ENCODE measurements at places on chromosomes 2 and 18.

DNA sequence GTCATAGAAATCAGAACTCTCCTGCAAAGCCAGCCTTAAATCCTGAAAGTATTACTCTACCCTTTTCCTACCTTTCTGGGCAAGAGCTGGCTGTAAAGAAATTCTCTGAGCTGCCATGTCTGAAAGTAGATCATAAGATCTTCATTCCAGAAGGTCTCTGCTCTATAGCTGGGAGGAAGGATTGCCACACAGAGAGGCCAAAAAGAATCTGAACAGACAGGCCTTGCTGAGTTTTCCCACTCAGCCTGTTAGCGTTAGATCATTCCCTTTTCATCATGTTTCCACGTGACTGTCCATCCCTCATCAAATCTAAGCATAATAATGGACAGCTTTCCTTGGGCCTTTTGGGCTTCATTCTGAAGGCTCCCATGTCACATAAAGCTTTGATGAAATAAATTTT, 43.2 kb upstream of the FHL2 start:
- no peak for DNase-seq

GRCh38 chr2:199470361-199470671, 12.6 kb upstream of the SATB2 start:
- DNase-seq: no peak

- no peak for DNase-seq
Observed at GRCh38 chr2:4588606-4589005, 885.2 kb downstream of the DCDC2C start.

GRCh38 chr2:207502577-207503198, 27.1 kb upstream of the CREB1 start:
- no peak for DNase-seq

DNA sequence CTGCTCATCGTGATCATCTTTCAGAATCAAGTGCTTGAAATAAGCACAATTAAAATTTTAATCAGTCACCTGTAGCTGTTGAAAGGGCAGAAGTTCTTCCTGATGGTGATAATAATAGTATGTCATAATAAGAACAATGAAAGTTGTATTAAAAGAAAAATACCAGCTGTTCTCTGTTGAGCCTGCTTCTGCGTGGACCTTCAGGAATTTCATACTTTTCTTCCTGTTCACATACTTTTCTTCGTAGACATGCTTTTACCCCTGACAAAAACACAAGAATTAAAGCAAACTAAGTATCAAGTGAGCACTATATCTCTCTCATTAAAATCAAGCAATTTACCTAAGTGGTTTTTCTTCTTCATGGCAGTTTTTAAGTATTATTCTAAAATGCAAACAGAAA, 79.2 kb downstream of the BARD1 start:
- no peak for DNase-seq

- no peak for DNase-seq
Observed at GRCh38 chr18:68417826-68418225, 297.1 kb downstream of the TMX3 start.

GRCh38 chr2:230906471-230907230, 18.4 kb downstream of the GPR55 start:
- DNase-seq: no peak

DNA sequence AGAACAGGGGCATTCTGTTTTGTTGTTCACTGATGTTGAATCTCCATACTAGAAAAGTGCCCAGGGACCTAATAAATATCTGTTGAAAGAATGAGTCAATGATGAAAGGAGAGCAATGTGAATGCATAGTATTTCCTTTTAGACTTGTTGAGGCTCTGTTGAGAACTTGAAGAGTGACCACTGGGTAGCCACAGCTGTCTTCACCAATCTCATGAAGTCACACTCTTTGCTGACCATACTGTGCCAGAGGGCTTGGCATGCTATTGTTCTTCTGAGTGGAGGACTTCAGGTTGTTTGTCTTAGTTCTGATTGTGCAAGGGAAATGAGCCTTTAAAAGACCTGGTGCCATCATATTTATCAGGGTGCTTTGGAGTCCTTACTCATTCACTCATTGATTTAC, 41.6 kb upstream of the NT5C1B start:
- no peak for DNase-seq

- DNase-seq: no peak
Observed at GRCh38 chr2:15894481-15895144, 45.7 kb upstream of the MYCN start.

DNA sequence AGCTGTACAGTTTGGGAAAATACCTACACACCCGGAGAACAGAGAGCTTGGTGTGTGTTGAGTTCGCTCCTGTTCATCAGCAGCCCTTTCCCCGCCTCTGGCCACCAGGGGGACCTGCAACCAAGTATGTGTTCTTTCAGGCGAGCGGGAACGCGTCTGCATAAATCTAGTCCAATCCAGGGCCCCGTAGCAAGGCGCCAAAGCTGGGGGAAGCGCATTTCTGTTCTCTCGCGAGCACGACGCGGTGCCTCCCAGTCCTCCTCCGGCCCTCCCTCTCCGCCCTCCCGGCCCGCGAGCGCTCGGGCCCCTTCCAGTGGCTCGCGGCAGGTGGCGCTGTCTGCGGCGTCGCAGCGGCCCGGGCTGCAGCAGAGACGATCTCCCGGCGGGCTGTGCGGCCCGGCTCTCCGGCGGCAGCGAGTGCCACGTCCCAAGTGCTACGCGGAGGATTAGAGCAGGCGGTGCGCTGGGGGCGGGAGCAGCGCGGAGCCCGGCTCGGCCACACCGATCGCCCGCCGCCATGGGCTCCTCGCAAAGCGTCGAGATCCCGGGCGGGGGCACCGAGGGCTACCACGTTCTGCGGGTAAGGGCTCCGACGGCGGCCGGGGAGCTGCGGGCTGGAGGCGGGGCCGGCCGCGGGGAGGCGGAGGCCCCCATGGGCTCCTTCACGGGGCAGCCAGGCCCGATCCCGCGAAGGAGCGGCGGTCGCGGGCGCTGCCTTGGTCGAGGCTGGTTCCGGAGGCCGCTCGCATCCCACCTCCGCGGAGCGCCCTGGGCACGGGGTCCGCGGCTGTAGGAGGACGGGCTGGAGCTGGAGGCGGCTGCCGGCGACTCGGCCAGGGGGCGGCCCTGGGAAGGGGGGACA, at the start of gene GORASP2:
Gene GORASP2 (plus strand): TSS at position 430 of the 862 bp plus-strand sequence. CDS start 88 bp downstream, at position 518.
- peak; percentile 99 for DNase-seq

DNA sequence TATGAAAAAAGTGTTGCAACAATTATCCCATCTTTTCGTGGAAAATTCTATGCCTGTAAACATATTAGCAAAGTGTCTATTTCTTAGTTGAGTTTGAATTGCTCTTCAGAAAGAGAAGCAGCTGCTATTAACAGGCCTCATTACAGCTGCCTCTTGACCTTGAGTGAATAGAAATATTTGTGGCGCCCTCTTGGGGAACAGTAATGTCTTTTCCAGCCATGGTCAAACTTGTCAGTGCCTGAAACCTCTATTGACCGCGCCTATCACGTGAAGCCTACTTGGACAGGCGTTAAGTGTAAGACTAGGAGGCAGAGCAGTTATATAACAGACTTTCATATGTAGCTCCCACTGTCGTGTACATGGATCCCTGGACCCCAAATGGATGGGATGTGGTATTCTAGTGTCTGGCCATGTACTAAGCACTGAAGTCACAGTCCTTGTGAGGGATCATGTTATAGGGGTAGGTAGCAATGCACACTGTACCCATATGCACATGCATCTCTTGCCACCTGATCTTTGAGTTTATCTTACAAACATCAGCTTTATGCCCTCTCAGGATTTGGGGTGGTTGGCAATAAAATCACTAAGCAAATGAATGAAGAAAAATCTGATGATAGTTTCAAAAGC, 245.0 kb downstream of the PTGR3 start:
- DNase-seq: peak; percentile 3

DNA sequence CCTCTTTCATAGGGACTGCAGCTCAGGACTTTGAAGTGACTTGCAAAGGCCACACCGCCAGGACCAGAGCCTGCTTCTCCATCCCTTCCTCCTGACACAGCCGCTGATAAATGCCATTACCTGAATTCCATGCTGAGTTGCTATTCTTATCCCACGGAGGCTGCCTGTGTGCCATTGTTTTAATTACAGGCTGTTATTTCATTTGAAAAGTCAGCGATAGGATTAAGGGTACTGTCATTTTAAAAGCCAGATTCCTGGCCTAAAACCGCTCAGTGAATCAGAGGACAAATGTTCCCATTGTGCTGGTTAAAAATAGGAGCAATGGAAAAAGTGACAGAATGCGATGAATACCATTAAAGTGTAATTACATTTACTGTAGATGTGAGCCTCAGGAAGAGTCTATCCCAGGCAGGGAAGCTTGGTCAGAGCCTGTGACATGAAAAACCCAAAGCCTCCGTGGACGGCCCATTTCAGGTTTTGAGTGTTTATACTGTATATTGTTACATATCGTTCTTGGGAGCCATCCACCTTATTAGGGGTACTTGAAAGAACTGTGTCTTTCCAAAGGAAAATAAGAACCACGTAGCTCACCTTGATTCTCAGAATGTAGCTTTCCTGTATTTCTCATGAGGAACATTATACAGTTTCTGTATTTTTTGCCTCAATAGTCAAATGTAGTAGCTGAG, 41.3 kb downstream of the PDCL3 start:
- DNase-seq: no peak

GRCh38 chr2:232170396-232170795, 208.2 kb upstream of the ALPP start:
- no peak for DNase-seq

DNA sequence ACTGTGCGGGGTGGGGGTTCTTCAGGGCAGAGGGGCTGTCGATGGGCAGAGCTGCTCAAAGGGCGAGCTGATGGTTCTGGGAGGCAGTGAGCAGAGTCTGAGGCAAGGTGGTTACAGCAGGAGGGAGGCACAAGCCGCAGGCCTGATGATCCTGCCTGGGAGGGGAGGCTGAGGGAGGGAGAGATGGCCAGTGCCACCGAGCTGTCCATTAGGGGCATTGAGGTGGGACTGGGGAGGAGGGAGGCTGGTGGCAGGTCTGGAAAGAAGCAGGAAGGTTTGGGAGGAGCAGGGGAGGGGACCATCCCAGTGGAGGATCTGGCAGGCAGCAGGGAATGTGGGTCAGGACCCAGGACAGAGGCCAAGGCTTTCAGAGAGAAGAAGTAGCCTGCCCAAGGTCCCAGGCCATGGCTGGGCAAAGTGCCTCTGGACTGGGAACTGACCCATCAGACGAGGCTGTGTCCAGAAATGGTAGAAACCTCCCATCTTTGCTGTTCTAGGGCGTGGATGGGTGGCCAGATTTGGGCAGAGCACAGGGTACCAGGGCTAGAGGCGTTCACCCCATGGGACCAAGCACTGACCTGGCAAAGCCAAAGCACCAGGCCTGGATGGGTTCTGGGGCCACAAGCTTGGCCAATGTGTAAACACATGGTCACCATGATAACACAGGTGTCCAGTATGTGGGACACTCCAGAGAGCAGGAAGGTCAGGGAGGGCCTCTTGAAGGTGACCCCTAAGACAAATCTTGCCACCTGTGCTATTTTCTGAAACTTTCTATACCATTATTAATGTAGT, 55.5 kb downstream of the INHBB start:
- DNase-seq: no peak

DNA sequence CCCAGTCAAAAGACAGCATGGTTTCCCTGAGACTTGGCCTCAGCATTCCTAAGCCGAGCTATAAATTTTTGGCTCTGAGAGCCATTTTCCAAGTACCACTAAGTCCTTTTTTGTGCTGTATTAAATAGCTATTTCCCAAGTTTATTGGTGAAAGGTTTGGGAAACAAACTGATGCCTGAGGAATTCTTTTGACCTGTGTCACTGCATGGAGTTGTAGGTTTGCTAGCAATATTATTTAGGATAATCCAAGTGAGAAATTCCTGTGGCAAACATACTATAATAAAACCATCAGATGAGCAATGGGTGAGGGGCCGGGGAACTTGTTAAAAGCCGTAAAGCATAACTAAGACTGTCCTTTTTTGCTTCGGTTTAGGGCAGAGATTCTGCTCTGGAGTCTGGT, 28.4 kb downstream of the ARHGAP28 start:
- no peak for DNase-seq

- peak; percentile 55 for DNase-seq
Observed at GRCh38 chr2:234415706-234416105, 81.2 kb downstream of the ARL4C start.

DNA sequence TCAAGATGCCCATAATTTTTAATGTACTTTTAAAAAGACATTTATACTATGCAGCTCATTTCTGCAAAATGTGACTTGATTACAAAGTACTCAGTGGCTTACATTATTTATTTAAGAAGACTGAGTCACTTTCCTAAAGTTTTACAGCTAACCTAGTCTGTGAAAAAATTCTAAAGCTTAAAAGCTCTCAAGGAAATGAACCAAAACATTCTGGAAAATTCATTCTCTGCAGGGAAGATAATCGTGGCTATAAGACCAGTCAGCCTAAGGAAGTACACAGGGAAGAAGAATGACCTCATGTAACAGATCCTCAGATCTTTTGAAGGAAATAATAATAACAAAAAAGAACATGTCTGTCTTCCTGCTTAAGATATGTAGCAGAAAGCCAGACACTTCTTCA, 232.1 kb upstream of the STK17B start:
- DNase-seq: no peak

GRCh38 chr2:54482715-54483114, 26.6 kb downstream of the SPTBN1 start:
- peak; percentile 62 for DNase-seq

DNA sequence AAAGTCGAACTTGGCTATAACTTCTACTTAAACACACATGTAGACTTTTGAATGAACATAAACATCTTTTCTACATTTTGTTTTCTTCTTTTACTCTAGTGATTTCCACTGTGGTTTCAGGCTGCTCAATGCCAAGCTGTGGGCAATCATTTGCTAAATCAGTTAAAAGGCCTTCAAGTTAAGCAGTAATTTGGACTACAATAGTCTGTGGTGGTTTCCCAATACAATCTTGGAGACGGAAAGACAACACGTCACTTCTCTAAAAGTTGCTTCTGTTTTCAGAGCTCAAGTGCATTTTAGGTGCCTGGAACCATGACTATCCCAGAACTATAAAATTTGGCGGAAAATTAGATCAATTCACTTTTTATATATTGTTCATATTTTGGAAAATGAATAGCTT, 69.4 kb downstream of the TXNL1 start:
- DNase-seq: no peak

GRCh38 chr2:236631856-236632291, 62.2 kb downstream of the ACKR3 start:
- DNase-seq: no peak

DNA sequence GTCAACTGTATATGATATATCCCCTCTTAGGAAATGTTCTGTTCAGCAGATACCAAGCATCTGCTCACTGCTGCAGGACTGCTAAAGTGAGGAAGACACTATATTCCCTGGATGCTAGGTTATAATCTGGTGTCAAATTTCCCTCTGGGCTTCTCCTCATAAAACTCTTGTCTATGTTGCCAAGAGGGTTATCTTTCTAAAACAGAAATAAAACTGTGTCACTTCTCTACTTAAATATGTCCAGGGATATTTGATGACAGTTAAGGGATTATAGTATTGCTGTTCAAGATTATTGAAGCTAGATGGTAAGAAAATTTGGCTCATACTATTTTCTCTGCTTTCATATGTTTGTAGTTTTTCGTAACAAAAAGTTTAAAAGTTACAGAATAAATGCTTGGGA, 30.5 kb upstream of the SNRNP27 start:
- no peak for DNase-seq

GRCh38 chr2:240400371-240401161, 34.9 kb upstream of the GPC1 start:
- DNase-seq: no peak

Data from LoVo (cell line).